Upper lobe of right lung (tissue), 1 donor: ENCODE measurements at places on chromosomes 5 and 9.

GRCh38 chr9:14275331-14275730 lies 38.6 kb downstream of the NFIB start:
- no peak for DNase-seq

DNA sequence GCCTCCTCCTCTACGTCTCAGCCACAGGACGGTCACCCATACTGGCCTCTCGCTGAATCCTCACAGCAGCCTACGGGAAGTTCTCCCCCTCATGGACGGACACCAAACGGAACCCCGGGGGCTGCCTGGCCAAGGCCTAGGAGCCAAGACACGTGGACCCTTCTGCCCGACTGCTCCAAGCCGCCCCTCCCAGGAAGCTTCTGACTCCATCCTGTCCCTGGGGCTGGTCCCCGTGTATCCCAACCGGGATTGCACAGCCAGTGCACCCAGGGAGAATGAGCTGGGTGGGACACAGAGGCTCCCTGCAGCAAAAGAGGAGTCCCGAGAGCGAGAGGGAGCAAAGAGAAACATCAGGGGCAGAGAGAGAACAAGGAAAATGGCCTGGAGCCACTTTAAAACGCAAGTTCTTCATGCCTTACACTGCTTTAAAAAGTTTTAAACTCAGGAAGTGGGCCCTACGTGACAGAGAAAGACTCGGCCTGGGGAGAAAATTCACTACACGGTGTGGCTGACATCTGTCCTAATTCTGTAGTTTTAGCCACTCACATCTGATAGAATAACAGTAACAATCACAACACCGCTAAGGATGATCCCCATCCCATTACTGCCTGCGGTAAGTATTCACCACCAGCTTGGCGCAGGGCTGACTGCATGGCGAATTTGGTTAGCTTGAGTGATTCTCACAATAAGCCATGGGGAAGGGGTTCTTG lies 3.0 kb downstream of the FAM78A start:
- DNase-seq: no peak

GRCh38 chr5:173538654-173539053 lies 77.8 kb downstream of the BOD1 start:
- DNase-seq: no peak

DNA sequence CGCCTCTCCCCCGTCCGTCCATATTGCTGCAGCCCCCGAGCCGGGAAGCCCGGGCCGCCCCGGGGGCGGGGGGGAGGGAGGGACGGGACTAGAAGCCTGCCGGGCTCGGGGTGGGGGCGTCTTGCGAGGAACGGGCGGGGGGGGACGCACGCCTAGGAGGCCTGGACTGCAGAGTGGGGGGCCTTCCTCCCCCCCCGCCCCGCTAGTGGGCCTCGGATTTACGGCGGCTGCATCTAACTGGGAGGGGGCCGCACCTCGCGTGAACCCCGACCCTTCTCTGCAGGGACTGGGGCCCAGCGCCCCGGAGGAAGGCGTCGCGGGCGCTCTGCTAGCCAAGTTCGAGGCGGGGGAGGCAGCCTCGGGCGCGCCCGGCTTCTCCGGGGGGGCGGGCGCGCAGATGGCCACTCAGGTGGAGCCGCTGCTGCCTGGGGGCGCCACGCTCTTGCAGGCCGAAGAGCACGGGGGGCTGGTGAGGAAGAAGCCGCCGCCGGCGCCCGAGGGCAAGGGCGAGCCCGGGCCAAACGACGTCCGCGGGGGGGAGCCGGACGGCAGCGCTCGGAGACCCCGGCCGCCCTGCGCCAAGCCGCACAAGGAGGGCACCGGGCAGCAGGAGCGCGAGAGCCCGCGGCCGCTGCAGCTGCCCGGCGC lies at the start of gene LARP1:
Gene LARP1, plus strand, starts transcription at position 17 of the 648 bp plus-strand sequence. Its CDS starts 381 bp downstream, at position 398.
- peak; percentile 85 for DNase-seq

- no peak for DNase-seq
These were observed 29.8 kb downstream of the TNFAIP8 start for GRCh38 chr5:119385536-119386128.

DNA sequence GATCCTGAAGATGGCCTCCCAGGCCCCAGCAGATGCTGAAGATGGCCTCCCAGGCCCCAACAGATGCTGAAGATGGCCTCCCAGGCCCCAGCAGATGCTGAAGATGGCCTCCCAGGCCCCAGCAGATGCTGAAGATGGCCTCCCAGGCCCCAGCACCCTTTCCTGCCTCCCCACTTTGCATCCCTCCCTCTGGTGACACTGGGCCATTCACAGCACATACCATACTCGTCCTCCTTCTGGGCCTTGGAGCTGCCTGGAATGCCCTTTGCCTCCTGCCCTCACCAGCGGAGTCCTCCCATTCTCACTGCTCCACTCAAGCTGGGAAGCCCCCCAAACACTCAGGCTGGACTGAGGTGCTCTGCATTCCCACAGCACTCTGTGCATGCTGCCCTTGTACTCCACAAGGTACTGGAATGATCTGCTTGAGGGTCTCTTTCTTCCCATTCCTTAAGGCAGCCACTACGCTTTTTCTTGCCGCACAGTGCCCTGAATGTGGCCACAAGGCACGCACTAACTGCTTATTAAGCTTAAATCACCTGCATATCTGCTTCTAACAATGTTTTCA lies 550.0 kb downstream of the BNC2 start:
- no peak for DNase-seq
